ENCODE measurements at places on chromosomes 5 and 9.

DNA sequence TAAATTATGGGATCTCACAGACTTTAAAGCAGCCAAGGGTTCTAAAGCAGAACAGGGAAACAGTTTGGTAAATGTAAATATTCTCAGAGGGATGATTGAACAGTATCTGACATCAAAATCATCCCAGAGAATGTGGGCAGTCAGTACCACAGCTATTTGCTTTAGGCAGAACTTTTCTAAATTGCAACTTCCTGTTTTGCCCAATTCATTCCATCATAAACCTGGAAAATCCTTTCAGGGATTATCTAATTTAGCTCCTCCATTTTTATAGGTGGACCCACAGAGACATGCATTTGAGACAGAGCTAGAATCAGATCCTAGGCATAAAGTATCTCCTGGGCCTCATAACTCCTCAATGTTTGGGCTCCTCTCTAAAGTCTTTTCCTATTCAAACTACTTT lies 12.4 kb downstream of the NR6A1 start:
- DNase-seq: no peak

DNA sequence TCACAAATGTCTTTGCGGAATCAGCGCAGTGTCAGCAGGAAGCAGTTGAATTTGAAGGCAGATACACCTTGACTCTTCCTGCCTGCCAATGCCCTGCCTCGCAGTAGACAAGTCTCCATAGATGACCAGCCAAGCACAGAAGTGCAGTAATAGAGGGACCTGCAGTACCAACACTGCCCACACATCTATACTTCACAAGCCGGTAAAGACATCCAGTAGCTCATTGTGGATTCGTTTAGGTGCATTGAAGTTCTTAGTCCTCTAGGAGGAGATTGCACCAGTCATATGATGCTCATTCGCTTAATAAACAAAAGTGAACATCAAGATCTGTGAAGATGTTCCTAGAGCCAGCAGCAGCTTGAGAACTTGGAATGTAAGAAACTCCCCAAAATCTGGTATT lies 7.1 kb upstream of the IFNA2 start:
- DNase-seq: no peak

DNA sequence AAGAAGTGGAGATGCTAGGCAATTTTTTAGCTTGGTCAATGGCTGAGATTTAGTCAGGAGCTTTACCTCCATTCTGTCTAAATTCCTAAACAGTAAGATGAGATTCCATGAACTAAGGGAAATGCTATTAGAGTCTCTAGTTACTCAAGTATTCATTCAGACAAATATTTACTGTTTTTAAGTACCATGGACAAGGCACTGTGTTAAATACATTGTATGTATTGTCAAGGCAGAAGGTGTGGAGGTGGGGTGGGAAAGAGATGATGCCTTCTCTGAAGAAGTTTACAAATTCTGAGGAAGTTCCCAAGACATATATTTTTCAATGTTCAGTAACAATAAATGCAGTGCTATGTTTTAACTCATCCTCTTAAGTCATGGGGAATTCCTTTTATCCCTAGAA lies 459.9 kb upstream of the NMUR2 start:
- DNase-seq: no peak

- no peak for DNase-seq
Observed at GRCh38 chr5:180889381-180889780, 9.6 kb upstream of the BTNL8 start.

DNA sequence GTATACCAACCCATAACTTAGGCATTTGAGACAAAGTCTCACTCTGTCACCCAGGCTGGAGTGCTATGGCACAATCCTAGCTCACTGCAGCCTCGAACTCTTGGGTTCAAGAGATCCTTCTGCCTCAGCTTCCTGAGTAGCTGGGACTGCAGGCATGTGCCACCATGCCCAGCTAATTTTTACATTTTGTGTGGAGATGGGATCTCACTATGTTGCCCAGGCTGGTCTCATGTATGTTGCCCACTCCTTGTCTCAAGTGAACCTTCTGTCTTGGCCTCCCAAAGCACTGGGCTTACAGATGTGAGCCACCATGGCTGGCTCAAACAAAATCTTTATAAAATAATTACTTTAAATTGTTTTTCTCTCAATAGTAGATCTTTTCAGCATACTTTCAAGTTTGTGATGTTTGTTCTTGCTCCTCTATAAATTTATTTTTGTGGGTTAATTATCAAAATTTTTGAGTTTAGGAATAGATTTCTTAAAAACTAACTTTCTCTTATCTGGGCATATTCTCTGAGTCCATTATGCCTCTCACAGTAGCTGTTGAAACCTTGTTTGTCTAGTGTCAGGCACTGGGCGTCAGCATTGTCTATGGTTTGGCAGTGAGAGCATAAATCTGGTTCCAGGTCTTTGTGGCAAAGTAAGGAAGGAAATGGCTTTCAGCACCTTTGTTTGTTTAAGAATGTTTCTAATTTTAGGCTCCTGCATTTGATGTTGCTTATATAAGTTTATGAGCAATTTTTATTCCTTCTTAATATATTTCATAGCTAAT lies 38.7 kb downstream of the NLN start:
- DNase-seq: no peak

GRCh38 chr9:96449523-96449844 lies 485 bp upstream of the HABP4 start:
- no peak for DNase-seq

DNA sequence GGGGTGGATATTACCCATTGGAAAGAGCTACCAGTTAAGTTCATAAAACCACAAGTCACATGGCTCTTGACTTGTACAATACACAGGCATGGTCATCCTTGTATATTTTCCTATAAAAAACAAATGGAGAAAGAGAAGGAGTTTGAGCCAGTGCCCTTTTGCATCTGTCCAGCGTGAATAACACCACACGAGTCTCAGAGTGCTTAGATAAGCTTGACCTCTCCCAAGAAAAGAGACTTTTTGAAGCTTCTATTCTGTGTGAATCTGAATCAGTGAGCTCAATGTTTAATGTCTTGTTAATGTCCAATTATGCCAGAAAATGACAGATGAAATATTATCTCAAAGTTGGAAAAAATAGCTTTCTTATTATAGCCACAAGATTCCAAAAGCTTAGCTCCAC lies 30.9 kb upstream of the LPAR1 start:
- DNase-seq: no peak

- DNase-seq: no peak
Observed at GRCh38 chr5:112549127-112549526, 130.1 kb upstream of the EPB41L4A start.

- DNase-seq: peak; percentile 59
Observed at GRCh38 chr5:110054240-110054639, 364.5 kb downstream of the MAN2A1 start.

DNA sequence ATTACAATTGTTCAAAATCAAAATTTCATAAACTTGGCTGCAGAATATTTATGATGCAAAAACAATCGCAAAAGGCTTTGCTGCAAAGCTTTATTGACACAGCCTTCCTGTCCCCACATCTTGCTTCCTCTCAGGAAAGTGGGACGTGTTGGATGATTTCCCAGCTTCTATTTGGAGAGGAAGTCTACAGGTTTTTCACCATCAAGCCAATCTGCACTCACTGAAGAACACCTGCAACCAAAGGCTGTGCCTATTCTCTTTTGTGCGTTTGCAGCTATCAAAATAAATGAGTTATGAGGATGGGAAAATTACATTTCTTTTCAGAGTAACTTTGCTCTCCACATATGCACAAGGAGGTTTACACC lies 214.4 kb downstream of the PLK2 start:
- no peak for DNase-seq
